ENCODE measurements at places on chromosomes 5 and 9.

DNA sequence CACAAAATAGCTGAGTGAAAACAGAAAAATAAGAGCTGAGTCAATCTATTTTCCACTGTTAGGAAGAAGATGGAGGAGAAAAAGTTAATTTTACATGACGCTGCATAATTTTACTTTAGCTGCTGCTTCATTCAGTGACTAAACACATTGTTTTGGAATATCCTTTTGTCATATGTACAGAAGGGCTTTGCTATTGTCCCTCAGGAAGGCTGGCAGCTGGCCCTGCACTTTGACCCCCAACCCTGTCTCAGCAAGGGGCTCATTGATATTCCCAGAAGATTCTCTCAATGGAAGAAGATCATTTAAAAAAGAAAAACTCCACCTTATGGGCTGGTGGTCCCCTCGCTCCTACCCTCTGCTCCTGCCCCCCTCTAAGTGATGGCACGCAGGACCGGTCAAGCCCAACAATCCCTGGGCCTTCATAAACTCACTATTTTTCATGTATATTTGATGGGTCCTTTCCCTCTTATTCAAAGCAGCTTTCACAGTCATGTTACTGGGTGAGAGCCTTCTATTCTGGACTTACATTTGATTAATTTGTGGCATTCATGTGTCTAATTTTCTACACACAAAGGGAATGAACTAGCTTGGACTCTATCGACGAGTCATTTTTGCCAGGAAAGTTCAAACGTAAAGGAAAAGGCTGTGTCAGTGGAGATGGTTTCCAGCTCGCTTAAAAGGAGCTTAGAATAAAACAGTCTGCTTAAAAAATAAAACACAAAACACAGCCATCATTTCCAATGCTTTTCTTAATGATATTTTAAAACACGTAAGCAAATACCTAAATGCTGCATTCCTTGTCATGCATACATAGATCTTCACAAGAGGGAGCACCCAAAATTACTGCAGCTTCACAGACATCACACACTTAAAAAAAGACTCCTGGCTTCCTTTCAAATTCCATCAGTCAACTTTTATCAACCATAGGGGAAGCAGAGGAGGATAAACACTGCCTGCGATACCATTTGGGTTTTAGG, 104.7 kb downstream of the EFNA5 start:
- DNase-seq: no peak

DNA sequence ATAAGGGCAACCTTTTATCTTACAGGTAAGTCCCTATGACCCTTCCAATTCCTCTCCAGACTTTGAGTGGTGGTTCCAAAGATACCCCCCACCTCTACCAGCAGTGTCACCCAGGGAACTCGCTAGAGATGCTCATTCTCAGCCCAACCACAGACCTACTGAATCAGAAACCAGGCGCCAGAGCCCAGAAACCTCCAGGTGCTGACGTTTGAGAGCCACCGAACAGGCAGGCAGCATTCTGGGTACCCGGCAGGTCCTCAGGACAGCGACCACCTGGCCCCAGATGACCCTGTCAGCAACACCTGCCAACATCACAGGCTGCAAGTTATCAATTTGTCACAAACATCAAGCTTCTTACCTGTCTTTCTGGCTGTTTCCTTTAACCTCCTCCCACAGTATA, 19.5 kb downstream of the RAPGEF1 start:
- no peak for DNase-seq

GRCh38 chr5:74285675-74286280, 354.8 kb downstream of the ENC1 start:
- no peak for DNase-seq

GRCh38 chr5:14146725-14147124, 3.6 kb downstream of the TRIO start:
- no peak for DNase-seq

DNA sequence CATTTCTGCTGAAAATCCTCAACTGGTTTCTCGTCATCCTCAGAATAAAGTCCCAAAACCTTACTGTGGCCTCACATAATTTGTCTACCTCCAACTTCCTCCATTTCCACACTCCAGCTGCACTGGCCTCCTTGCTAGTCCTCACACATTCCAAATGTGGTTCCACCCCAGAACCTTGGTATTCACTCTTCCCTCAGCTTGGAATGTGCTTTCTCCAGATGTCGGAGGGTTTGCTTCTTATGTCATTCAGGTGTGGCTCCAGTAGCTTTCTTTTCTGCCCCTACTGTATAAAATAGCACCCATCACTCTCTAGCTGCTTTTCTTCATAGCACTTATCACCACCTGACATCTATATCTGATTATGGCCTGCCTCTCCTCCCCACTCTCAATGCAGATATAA, 102.5 kb upstream of the IFNK start:
- no peak for DNase-seq

DNA sequence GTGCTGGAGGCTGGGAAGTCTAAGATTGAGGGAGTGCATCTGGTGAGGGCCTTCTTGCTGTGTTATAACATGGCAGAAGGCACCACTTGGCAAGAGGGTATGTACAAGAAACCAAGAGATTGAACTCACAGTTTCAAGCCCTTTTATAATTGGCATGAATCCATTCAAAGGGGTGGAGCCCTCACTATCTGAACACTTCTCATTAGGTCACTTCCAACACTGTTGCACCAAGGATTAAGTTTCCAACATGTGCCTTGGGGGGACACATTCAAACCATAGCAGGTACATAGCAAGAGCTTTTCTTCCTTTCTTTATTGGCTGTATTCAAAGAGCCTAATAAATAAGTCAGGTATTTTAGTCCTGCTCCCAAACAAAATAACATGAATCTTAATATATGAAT, 62.7 kb downstream of the PRELID2 start:
- DNase-seq: no peak

- DNase-seq: peak; percentile 44
Measured at GRCh38 chr9:132077881-132078698, 1.6 kb downstream of the MED27 start.

DNA sequence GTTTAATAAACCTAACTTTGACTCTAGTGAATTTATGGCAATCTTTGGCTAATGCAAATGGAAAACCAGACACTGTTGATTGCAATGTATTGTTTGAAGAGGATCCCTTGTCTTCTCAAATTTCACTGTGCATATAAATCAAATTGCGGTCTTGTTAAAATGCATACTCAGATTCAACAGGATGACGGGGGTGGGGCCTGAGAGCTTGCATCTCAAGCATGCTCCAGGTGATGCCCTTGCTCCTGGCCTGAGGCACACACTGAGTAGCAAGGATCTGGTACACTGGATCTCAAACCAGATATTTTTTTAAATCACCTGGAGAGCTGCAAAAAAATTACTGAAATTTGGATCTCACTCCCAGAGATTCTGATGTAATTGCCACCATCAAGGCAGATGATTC, 463.7 kb downstream of the DNAH5 start:
- DNase-seq: no peak

DNA sequence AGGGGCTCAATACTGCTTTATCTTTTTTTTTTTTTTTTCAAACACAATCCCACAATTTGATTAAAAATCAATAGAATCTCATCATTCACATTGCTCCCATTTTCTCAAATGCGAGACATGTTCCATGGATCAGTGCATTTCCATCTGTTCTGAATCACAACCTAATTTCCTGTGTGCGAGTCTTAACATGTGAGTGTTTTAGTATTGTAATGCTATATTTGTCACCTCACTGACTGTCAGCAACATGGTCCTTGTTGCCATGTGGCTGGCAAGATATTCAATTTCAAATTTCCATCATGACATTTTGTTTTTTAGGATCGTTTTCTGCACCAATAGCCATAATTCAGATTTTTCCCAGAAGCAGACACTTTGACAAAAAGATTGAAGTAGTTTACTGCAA, 233.2 kb upstream of the PRDM9 start:
- DNase-seq: no peak

DNA sequence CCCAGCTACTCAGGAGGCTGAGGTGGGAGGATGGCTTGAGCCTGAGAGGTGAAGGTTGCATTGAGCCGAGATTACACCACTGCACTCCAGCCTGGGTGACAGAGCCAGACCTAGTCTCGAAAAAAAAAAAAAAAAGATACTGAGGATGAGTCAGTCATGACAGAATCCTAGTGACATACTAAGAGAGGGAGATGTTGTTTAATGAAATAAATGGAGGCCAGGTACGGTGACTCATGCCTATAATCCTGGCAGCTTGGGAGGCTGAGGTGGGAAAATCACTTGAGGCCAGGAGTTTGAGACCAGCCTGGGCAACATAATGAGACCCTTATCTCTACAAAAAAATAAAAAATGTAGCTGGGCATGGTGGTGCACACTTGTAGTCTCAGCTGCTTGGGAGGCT, 107.2 kb downstream of the ZFAND5 start:
- no peak for DNase-seq

GRCh38 chr9:16543686-16544085, 326.8 kb downstream of the BNC2 start:
- no peak for DNase-seq

GRCh38 chr5:137636830-137637714, 98.8 kb downstream of the KLHL3 start:
- DNase-seq: no peak

DNA sequence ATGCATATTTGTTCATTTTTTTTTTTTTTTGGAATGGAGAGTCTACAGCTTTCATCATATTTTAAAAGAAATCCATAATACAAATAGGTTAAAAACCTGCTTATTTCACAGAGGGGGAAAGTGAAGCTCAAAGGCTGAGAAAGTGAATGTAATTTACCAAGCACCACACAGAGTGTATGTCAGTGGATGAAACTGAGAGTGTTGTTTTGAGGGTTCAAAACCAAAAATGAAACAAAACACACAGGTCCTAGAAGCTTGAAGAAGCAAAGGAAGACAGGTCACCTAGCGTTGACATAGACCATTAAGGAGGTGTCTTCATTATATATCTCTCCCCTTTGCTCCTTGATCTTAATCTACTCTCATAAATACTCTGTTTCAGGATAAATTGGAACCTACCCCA, 7.5 kb downstream of the NMUR2 start:
- DNase-seq: no peak

DNA sequence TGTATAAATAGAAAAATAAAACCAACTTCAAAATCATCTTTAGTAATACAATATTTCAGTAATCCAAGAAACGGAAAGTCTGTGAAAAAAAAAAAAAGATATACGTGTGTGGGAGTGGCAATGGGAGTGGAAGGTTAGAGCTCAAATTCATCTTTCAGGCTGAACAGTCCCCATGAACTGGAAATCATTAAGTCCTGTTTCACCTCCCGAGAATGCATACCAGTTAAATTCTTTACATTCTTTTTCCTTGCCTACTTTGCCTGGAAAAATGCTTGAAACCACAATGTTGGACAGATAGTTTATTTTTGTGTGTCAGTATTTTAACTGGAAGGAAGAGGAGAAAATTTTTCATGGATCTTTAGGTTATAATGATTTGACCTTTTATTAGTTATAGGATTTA, 166.8 kb downstream of the MUSK start:
- DNase-seq: peak; percentile 56

All from hepatic stellate cell (primary cell).